ENCODE measurements at places on chromosomes 7 and 10. TPM values are rescaled to one million over a fixed set of nuclear protein-coding genes. Genes with fewer than 3 reads are reported as not detected.

- no peaks in the 10 kb centered on the region for H3K27me3 ChIP-seq
- H3K4me3 ChIP-seq = no peak overlapping the region
- no peaks in the 10 kb centered on the region for H3K36me3 ChIP-seq
- no peak for DNase-seq
Measured at GRCh38 chr7:81833401-81833800, 63.6 kb upstream of the HGF start.

GRCh38 chr10:71504168-71504567 is 107.4 kb downstream of the CDH23 start:
- H3K36me3 ChIP-seq = no peaks in the 10 kb centered on the region

- DNase-seq = no peak
- no peaks in the 10 kb centered on the region for H3K4me1 ChIP-seq
- no peaks in the 10 kb centered on the region for H3K27me3 ChIP-seq
- no peaks in the 10 kb centered on the region for H3K36me3 ChIP-seq
- H3K27ac ChIP-seq = no peak overlapping the region
- no peak overlapping the region for H3K4me3 ChIP-seq
Measured at GRCh38 chr7:34108165-34108564, 202.8 kb downstream of the BMPER start.

DNA sequence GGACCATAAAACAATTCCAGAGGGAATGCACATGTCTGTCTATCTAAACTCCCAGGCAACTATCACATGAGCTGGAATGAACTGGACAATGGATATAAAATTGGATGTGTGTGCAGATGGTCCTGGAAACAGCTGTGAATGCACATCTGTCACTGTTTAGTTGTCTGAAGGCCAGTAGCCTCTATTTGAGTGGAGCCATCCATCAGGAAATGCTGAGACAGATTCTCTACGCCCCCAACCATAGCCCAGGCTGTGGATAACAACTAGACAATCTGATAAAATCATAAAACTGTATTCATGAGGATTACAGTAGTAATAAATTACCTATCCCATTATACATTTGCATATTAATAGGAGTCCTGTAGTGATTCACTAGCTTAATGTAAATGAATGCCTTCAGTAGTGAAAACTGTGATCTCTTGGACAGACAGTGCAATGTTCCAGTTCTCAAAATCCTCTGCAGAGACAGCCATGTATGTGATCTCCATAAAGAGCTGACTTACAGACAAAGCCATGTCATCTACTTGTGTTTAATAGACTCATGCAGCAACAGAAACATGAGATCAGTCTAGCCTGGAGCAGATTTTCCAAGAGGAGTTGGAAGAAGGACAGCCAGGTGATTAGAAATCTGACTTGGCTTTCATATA is 907.6 kb downstream of the KCNMA1 start:
- no peak overlapping the region for H3K4me3 ChIP-seq
- DNase-seq = no peak
- peaks cover 5% of the 10 kb centered on the region for H3K27me3 ChIP-seq
- H3K27ac ChIP-seq = no peak overlapping the region
- no peaks in the 10 kb centered on the region for H3K36me3 ChIP-seq

Gene CCDC172
- total RNA-seq = not detected

DNA sequence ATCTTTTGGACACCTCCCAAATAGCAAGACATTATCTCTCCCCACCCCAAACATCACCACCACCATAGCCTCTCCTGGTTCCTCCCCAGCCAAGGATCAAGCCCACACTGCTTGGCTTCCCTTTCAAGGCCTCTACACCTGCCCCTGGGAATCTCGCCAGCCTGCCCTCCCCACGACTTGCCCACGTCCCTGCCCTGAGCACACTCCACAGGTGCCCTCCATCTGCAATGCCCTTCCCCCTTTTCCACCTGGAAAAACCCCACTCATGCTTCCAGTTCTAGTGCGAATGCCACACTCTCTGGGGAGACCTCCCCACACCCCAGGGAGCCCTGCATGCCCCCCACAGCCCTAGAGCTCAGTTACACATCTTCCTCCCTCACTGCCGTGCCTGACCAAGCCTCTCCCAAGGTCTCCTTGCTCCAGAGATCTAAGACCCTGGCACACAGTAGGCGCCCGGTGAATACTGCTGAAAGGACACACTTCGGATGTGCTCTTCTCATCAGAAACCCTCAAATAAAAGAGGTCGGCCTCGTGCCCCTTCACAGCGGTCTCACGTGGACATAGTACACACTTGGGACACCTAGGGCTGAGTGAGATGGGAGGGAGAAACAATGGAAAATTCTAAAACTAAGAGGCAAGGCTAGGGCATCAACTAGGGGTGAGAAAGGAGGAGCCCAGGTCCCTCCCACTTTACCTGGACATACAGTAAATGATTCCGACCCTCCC is 91.4 kb downstream of the DLG5 start:
- no peak for DNase-seq
- no peak overlapping the region for H3K4me3 ChIP-seq
- H3K27me3 ChIP-seq = no peaks in the 10 kb centered on the region
- H3K27ac ChIP-seq = no peak overlapping the region
- H3K4me1 ChIP-seq = peaks cover 8% of the 10 kb centered on the region
- no peaks in the 10 kb centered on the region for H3K36me3 ChIP-seq

Gene NUTM2B
- total RNA-seq = 0.80 TPM

Gene TCERG1L
- not detected for total RNA-seq

Gene UNC5B
- total RNA-seq = not detected

GRCh38 chr10:104928734-104929133 is 287.6 kb downstream of the SORCS3 start:
- no peaks in the 10 kb centered on the region for H3K4me1 ChIP-seq
- H3K4me3 ChIP-seq = no peak overlapping the region
- H3K27ac ChIP-seq = no peak overlapping the region
- H3K36me3 ChIP-seq = no peaks in the 10 kb centered on the region
- peaks cover 2% of the 10 kb centered on the region for H3K27me3 ChIP-seq

DNA sequence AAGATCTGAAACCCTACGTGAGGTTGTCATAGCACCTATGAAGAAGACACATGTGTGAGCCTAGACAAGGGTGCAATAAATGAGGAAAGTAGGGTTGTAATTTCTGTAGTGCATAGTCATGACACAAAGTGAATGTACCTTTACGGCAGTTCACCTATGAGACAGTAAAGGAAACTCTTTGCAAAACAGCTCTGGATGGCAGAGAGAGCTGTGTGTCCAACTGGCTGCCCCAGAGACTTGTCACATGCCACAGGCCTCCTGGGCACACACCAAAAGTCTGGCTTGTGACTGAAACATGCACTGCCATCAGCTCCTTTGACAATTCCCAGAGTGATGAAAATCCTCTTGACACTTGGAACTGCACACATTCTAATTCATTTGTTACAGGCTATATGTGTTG is 90.7 kb upstream of the NAMPT start:
- H3K4me1 ChIP-seq = no peaks in the 10 kb centered on the region
- no peak for DNase-seq
- H3K36me3 ChIP-seq = no peaks in the 10 kb centered on the region
- no peaks in the 10 kb centered on the region for H3K27me3 ChIP-seq

Measured in activated B cell treated with CpG ODN at 0.5 μM for 24 hours (primary cell).